Gastroesophageal sphincter (tissue), 4 donors: ENCODE measurements at places on chromosomes 3 and 15.

DNA sequence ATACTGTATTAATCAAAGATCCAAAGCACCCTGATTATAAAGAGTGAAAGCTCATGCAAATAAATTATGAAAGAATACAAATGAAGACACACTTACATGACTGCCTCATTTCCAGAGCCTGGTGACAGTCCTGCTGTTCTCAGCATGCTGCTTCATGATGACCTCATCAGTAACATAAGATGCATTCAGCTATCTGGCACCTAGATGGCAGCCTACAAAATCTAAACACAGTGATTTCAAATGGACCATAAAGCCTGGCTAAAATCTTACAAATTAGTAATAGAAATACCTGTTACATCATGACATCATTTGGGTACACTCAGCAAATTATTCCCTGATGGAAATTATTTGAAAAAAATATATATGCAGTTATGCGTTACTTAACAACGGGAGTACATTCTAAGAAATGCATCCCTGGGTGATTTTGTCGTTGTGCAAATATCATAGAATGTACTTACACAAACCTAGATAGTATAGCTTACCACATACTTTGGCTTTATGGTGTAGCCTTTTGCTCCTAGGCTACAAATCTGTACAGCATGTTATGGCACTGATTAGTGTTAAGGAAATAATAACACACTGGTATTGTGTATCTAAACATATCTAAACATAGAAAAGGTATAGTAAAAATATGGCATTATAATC is 207.2 kb downstream of the EPHA3 start:
- no peak for ATAC-seq

GRCh38 chr3:178492491-178492890 is 43.7 kb upstream of the KCNMB2 start:
- no peak for ATAC-seq

- ATAC-seq: no peak
These were observed 292.7 kb downstream of the EDEM1 start for GRCh38 chr3:5480190-5480589.

DNA sequence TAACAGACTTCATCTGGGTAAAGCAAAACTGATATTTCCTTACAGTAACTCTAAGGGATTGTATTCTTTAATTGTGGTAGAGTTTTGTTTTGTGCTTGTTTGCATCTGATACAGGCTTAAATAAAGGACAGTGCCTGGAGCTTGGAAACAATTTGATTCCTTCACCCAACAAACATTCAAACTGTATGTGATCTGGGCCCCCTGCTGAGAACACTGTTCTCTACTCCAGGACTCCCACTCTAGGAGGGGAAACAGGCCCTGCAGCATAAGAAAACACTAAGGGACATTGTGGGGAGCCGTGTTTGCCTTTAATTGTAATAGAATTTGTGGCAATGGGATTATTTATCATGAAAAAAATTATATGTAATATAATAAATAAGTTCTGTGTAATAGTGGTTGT is 56.9 kb downstream of the CTDSPL start:
- ATAC-seq: no peak

GRCh38 chr3:7588236-7588635 is 727.3 kb downstream of the GRM7 start:
- no peak for ATAC-seq

DNA sequence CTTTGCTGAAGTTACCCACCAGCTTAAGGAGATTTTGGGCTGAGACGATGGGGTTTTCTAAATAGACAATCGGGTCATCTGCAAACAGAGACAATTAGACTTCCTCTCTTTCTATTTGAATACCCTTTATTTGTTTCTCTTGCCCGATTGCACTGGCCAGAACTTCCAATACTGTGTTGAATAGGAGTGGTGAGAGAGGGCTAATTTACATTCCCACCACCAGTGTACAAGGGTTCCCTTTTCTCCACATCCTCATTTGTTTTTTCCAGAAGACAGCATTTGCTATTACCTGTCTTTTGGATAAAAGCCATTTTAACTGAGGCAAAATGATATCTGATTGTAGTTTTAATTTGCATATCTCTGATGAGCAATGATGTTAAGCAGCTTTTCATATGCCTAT is 329.9 kb upstream of the TPRG1 start:
- no peak for ATAC-seq
